Progenitor cell of endocrine pancreas (in vitro differentiated cells): ENCODE measurements at places on chromosomes 11 and 22.

GRCh38 chr11:33716243-33716642 is 15.6 kb upstream of the C11orf91 start:
- no peak for DNase-seq

DNA sequence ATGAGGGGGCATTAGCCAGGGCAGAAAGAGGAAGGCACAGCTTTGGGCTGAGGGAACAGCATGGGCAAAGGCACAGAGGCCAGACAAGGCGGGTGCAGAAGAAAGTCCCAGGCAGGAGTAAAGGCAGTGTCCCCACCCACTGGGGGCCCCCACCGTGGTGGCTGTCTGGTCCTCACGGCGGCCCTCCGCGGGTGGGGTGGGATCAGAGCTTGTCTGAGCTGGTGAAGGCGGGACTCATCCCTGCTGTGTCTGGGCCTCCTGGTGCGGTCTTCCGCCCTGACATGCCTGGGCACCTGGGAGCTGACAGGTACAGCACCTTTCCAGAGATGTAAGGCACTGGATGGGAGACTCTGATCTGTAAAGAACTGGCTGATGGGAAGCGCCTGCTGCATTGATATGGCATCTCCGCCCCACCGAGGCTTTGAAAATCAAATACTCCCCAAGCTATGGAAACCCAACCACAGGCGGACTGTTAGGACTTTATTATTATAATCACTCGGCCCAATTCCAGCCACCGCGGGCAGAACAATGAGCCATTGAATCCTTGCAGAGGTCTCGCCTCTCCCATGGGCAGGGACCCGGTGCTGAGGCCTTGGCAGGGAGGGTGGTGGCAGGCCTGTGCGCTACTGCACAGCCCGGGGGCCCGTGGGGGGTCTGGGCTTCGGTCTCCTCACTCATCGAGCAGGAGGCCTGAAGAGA is 14.2 kb upstream of the GNB1L start:
- no peak for DNase-seq

GRCh38 chr22:48188231-48188721 is 1425.8 kb downstream of the TBC1D22A start:
- no peak for DNase-seq

GRCh38 chr11:7573558-7574296 is 59.9 kb downstream of the PPFIBP2 start:
- no peak for DNase-seq

- no peak for DNase-seq
These were observed 68.0 kb upstream of the YWHAH start for GRCh38 chr22:31876156-31876920.

- no peak for DNase-seq
These were observed 125.4 kb downstream of the CASP12 start for GRCh38 chr11:104772806-104773241.

- DNase-seq = no peak
These were observed 68.4 kb upstream of the CLNS1A start for GRCh38 chr11:77705876-77706579.

DNA sequence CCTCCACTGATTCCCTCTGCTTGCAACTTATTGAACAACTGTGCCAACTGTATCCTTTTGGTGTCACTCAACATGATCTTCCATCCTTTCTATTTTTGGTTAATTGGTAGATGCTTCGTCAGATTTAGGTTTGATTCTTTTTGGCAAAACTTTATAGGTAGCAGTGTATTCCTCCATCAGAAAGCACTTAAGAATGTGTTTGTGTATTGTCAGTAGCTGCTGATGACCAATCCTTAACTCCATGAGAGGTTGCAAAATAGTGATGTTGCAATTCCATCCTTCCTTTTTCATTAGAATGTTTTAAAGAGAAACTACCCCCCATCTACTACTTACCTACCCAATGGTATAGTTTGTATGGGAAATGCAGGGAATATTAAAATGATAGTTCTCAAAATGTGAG is 22.1 kb downstream of the FAM76B start:
- DNase-seq = no peak

- no peak for DNase-seq
These were observed 137.4 kb downstream of the OR4C45 start for GRCh38 chr11:50170115-50170514.

DNA sequence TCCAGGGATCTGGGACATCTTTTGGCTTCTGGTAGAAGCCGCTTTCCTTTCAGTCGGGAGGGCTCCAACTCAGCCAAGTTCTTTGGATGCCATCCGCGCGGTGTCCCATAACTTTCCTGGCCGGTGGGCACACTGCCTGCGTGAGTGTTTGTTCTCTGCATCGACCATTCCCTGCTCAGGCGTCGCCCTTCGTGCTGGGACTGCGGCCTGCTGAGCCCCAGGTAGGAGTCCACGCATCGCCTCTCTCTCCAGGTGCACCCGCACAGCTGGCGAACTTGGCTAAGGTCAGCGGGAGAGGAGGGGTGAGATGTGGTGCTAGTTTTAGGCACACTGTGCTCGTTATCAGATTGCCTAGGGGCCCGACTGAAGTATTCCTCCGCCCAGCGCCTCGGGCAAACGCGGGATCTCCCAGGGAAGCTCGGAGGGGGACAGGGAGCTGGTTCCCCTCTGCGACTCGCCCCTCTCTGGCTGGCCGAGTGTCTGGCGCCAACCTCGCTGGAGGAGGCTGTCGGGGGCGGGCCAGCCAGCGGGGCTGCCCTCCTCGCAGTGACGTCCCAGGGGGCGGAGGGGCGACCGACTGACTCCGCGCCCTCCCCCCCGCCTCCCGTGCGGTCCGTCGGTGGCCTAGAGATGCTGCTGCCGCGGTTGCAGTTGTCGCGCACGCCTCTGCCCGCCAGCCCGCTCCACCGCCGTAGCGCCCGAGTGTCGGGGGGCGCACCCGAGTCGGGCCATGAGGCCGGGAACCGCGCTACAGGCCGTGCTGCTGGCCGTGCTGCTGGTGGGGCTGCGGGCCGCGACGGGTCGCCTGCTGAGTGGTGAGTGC is at the start of gene LAYN:
LAYN (plus strand) TSS at position 607 of the 823 bp plus-strand sequence; CDS start at position 731, 124 bp downstream.
- peak; percentile 42 for DNase-seq

GRCh38 chr11:10460611-10461275 is 5.7 kb downstream of the AMPD3 start:
- DNase-seq = no peak

GRCh38 chr11:46369458-46370152 is 11.9 kb upstream of the MDK start:
- peak; percentile 63 for DNase-seq

DNA sequence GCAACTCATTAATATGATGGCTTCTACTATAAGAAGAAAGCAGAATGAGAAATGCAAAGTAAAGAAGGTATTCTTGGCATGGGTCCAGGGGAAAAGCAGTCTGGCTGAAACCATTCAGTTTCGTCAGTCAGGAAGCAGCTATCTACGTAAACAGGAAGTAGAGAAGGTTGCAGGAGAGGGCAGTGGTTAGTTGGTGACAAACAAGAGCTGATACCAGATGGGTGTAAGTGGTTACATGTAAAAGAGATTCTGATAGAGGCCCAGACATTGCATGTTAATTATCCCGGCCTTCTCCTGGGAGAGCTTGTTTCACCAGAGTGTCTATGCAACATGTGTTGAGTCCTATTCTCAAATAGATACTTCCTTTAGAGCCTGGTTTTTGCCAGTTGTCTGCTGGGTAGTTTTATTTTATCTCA is 58.4 kb upstream of the PSMA1 start:
- DNase-seq = no peak

DNA sequence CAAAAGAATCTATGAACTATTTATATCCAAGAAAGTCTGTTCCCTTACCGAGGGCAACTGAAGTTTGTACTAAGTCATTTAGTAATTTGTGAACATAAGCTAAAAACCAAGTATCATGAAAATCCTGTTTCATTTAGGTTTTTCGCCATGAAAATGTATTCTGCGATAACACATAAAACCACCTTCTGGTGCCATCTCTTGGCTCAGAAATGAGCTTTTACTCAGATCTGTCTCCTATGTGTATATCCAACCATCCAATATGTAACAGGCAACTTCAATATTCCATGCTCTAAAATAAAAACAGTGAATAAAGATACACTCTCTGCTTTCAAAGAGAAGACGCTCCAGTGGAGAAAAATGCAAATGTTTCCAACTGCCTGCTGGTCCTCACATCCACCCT is 118.1 kb upstream of the BID start:
- no peak for DNase-seq

GRCh38 chr11:118033443-118033842 is 43.4 kb upstream of the TMPRSS4 start:
- no peak for DNase-seq

DNA sequence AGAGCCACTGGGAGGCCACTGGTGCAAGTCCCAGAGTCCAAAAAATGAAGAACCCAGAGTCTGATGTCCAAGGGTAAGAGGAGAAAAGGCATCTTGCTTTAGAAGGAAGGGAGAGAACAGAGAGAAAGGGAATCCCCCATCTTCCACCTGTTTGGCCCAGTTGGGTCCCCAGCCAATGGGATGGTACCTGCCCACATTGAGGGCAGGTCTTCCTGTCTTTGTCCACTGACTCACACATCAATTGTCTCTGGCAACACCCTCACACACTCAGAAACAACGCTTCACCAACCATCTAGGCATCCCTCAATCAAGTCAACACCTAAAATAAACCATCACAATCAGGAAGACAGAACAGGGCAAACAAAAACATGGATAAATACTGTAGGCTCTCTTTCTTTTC is 6.3 kb downstream of the COMMD9 start:
- no peak for DNase-seq

DNA sequence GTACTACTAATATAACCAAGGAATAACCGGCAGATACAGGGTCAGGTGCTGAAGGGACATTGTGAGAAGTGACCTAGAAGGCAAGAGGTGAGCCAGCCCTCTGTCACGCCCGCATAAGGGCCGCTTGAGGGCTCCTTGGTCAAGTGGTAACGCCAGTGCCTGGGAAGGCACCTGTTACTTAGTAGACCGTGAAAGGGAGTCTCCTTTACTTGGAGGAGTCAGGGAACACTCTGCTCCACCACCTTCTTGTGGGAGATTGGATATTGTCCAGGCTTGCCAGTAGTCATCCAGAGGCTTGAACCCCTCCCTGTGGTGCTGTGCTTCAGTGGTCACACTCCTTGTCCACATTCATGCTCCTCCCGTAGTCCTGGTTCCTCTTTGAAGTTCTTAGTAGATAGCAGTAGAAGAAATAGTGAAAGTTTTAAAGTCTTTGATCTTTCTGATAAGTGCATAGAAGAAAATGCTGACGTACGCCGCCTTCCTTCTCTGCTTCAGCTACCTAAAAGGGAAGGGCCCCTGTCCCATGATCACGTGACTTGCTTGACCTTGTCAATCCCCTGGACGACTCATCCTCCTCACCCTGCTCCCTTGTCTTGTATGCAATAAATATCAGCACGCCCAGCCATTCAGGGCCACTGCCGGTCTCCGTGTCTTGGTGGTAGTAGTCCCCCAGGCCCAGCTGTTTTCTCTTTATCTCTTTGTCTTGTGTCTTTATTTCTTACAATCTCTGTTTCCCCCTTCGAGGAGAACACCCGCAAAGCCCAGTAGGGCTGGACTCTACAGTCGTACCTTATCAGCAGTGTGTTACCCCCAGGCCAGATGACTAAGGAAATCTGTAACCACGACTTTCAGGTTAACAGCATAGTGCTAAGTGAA is 6.1 kb downstream of the NUP50 start:
- no peak for DNase-seq

DNA sequence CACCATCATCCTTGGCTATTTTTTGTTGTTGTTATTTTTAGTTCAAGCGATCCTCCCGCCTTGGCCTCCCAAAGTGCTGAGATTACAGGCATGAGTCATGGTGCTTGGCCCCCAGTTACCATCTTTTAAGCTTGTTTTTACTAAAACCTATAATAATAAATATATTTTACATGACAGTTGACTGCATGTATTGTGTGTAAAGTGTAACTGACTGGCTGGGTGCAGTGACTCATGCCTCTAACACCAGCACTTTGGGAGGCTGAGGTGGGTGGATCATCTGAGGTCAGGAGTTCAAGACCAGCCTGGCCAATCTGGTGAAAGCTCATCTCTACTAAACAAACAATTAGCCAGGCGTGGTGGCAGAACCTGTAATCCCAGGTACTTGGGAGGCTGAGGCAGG is 386.2 kb downstream of the TENM4 start:
- DNase-seq = no peak

DNA sequence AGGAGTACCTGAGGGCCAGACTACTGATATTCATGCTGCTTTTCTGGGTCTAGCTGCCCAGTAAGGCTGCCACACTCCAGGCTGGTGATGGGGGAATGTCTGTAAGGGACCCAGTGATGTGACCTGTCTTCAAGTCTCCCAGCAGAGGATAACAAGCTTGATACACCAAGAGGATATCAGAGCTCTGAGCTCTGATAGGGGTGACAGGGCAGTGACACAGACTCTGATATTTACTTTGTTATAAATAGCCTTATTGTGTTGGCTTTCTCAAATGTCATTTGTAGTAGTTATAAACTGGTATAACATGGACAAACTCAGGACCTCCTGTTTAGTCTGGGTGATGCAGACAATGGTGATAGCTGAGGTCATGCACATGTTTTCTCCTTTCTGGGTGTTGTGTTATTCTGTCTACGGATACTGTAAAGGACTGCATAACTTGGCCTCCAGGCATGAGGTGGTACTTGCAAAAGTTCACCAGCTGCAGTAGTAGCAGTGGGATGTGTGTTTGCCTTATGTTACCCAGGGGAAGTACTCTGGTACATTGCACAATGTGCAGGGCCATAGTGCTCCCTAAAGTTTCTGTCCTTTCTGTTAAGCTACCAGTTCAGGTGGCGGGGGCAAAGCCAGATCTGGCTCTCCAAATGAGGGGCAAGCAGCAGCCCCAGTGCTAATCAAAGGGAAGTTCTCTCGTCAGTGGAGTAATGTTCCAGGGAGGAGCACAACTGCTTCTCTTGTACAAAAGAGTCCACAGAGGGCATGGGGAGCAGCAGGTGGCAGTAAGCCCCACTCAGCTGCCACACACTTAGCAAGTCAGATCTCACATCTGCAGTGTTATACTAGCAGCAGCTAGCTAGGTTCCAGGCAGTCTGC is 812.2 kb downstream of the JRKL start:
- no peak for DNase-seq

DNA sequence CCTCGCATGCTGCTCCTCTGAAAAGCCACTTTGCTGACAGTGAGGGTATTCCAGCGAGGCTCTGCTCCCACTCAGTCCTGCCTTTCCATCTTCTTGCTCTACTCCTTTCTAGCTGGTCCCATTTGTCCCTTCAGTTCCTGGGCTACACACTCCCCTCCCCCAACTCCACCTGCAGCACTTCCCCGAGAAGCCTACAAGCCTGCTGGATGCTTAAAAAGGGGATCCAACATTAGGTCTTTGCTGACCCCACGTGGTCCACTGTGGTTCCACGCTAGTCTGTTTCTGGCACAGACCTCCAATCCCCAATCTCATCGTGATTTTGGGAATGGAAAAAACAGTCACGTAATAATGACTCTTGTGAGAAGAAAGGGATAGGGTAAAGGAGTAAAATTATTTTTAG is 121.6 kb upstream of the SNX19 start:
- DNase-seq = no peak

- DNase-seq = no peak
These were observed 13.3 kb upstream of the MEN1 start for GRCh38 chr11:64823568-64824119.

DNA sequence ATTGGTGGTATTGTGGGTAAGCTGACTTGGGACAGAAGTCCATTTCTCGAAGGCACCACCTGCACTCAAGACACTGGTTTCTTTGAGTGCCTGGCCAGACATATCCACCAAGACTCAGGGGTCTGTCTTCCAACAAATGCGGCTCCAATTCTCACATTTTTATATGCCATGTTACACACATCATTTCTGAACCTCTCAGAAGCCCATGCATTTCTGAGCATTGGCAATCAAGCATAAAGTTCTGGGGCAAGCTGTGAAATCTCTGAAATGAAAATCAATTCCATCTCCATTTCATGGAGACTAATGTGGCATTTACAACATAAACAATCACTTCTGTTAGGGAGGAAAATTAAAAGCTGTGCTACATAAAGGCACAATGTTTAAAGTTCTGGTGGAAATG is 243.7 kb downstream of the KIRREL3 start:
- no peak for DNase-seq
